ENCODE measurements at places on chromosomes 3 and 15.

DNA sequence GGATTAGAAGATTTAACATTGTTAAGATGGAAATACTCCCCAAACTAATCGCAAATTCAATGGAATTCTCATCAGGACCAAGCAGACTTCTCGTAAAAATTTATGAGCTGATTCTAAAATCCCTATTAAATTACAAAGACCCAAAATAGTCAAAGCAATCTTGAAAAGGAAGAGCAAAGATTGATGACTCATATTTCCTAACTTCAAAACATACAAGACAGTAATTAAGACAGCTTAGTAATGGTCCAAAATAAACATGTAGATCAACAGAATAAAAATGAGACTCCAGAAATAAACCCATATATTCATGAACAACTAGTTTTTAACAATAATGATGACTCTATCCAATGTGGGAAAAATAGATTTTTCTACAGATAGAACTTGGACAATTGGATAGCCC is 148.7 kb downstream of the SI start:
- no peak for DNase-seq

DNA sequence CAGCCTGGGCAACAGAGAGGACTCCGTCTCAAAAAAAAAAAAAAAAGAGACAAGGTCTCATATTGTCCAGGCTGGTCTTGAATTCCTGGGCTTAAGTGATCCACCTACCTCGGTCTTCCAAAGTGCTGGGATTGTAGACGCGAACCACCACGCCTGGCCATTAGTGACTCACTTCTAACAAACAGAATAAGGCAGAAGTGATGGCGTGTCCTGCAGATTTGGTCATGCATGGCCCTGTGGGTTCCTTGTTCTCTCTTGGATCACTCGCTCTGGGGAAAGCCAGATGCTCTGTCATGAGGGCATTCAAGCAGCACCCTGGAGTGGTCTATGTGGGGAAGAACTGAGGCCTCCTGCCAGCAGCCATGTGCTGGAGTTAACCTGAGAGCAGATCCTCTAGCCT is 27.4 kb upstream of the TJP1 start:
- DNase-seq, result no peak

DNA sequence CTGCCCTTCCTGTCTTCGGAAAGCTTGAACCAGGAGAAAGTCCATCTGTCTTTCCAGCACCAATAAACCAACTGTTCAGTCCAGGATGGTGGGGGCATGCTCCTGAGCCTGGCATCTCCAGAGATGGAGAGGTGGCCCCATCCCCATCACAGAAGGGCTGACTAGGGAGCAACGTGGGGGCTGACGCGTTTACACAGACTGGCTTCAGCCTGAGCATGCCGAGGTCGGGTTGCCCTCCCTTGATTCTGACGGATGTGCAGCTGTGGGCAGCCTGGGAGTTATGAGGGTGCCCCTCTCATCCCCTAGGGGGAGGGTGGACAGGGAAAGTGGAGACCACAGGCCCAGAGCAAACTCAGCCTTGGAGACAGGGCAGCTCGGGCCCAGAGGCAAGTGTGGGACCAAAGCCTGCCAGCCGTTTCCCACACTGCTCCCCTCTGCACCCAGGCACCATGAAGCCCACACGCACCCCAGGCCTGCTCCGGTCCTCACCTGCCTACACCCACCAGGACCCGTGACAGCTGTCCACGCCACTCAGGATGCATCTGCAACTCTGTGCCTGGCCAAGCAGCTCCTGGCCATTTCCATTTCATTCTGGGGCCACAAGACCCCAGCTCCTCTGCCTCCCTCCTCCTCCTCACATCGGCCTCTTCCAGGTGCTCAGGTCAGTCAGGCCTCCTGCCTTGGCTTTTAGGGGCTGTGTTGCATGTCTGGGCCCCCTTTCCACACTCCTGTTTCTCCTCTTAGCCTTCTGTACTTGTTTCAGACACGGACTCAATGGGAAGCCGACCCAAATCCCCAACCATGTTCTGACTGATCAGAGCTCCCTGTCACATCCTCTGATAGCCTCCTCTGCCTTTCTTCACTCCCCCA is 48.2 kb upstream of the SLC41A3 start:
- DNase-seq, result no peak

DNA sequence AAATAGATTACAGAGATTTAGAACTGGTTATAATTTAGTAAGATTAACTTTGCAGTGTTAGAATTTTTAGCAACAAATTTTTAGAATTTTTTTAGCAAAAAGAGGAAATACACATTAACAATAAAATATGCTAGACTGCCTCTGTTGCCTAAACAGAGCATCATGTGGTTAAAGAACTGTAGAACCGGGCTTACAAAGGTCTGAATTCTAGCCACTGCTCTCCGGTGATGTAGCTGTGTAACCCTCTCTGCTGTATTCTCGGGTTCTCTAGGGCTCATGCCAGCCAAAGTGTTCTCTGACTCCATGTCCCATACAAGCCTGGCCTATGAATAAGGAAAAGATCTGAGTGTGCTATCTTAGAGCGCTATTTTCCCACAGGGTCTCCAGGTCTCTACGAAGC is 2.9 kb upstream of the P2RY12 start:
- DNase-seq, result no peak

DNA sequence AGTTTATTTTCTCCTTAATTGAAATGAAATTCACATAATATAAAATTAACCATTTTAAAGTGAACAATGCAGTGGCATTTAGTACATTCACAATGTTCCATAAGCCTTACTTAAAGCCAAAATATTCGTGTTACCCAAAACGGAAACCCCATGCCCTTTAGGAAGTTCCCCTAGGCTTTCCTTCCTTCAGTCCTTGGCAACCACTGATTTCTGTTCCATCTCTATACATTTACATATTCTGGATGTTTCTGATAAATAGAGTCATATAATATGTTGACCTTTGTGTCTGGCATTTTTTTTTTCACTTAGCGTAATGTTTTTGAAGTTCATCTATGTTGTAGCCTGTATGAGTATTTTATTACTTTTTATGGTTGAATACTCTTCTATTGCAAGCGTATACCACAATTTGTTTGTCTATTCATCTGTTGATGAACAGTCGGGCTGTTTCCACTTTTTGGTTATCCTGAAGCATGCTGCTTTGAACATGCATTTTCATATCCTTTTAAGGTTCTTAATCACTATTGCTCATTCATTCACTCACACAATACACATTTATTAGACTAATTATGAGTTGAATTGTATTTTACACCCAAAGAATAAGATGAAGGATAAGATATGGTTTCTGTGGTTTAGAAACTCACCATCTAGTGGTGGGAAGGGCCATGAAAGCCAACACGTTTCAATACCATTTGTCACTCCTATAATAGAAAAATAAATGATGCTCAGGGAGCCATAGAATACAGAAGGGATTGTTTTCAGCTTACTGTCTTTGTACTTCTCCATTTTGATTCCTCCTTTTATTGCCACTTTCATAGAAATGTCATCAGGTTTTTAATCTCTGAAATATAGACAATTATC is 408.2 kb upstream of the CBLB start:
- no peak for DNase-seq

DNA sequence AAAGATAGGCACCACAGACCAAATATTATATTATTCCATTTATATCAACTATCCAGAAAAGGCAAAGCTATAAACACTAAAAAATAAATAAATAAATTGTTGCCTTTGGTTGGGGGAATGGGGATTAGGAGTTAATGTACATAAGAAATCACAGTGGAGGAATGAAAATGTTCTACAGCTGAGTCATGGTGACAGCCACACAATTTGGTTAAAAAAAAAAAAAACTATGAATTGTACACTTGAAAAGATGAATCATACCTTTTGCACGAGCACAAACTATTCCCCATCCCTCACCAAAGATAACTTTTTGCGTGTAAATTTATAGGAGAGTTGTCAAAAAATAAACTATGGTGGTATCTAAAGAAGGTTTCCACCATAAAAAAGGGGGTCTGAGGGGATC is 103.2 kb downstream of the TBC1D5 start:
- no peak for DNase-seq

DNA sequence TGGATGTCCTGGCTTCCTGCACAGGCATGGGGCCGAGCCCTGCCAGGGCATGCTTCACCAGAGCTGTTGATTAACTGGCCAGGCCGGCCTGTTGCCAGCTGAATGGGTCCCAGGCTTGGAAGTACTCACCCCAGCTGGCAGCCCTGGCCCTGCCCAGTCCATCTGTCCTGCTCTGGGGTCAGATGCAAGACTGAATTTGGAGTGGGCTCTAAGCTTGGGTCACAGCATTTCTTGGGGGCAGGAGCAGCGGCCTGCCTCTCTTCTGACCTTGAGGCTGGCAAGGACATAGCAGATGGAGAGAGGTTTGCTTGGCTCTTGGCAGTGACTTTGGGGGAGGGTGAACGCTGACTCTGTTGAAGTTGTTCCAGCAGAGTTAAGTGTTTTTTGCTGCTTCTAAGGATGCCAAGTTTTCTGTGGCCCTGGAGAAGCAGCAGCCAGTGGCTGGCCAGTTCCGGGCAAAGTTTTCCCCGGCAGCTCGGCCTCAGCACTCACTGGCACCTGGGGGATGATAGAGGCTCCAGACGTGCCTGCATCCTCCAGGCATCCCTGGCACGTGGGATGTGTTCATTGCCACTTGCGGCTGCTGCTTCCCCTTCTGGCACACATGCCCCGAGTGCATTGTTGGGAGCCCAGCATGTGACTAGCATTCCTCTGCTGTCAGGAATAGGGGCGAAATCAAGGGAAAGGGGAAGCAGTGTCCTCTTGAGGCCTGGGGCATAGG is 22.9 kb downstream of the PDIA5 start:
- no peak for DNase-seq

DNA sequence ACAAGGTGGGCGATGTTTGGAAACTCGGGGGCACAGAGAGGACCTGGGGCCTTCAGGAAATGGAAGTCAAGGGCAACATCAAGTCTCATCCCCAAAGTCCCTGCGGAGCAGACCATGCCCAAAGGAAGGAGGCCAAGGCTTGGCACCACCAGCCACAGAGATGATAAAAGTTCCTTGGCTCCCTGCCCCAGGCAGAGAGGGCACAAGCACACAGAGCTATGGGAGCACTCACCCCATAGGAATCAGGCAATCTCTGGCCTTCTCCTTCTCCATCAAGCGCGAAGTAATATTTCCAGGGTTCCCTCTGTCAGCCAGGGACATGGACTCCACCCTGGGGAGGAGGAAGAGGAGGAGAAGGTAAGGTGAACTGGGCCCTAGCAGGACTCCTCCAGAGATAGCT is 7.9 kb downstream of the ACAA1 start:
- DNase-seq, result no peak

- DNase-seq, result no peak
Measured at GRCh38 chr3:139756529-139757103, 78.8 kb upstream of the NMNAT3 start.

- no peak for DNase-seq
Measured at GRCh38 chr3:16897254-16897926, 12.6 kb downstream of the PLCL2 start.

DNA sequence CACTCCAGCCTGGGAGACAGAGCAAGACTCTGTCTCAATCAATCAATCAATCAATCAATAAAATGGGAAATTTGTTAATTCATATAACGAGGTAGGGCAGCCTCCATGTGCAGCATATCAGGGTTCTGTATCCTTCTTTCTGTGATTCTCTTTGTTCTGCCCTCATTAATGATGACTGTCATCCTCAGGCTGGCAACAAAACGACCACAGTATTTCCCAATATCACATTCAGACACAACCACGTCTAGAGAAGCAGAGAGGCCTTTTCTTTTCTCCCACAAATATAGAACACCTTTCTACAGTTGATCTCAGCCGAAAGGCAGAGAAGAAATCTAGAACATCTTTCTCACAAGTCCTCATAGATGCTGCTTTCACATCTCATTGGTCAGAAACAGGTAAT is 11.2 kb downstream of the CEP19 start:
- DNase-seq, result no peak

GRCh38 chr3:51978143-51978502 is 3.3 kb downstream of the ABHD14A start:
- DNase-seq, result no peak

DNA sequence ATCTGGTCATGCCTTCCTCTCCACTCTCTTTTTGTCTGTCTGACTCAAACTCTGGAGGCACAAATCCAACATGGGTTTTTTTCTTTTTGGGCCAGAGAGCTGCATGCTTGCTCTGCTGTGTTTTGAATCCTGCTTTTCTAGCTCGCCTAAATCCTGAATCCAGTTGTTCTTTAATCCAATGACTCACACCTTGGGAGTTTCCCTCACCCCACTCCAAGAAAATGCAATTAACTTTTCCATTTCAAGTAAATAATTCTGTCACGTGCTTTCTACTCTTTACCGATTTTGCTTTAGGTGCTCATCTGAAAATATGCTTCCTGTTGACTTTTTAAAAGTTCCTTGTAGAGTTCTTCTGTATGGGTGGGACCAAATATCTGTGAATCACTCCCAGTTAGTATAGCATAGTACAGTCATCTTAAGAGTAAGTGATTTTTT is 47.6 kb downstream of the SLMAP start:
- no peak for DNase-seq
